H7 (cell line): ENCODE measurements at places on chromosomes 16 and 17.

GRCh38 chr16:56970934-56971767, 9.4 kb downstream of the CETP start:
- DNase-seq: peak; percentile 9

DNA sequence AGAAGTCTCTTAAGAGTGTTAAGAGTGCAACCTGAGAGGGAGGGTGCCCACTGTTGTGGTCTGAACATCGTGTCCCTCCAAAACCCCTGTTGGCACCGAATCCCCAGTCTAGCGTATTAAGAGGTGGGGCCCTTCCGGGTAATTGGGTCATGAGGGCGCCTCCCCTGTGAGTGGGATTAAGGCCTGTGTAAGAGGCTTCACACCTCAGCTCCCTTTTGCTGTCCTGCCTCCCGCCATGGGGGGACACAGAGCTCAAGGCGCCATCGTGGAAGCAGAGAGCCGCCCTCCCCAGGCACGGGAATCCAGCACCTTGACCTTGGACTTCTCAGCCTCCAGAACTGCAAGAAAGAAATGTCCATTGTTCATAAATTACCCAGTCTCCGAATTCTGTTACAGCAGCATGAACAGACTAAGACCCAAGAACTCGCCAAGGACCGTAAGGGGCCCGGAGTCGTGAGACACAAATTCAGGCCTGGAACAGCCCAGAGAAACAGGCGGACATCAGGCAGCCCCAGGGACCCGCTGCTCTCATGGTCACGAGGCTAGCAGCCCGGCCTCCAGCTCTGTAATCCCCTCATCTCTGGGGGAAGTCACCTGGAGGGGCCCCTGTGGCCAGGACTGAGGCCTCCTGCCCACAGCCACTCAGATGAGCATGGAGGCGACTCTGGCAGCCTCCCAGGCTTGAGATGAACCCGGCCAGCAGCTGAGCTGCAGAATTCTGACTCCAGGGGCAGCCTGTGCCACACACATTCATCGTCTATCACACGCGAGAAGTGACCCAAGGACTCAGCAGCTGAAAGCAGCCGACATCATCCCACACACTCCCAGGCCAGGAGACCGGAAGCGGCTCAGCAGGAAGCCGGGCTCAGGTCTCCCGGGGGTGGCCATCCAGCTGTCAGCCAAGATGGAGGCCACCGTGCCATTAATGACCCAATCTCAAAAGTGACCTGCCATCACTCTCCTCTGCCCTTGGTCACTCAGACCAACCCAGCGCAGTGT, 12.8 kb upstream of the CHMP6 start:
- DNase-seq: no peak

DNA sequence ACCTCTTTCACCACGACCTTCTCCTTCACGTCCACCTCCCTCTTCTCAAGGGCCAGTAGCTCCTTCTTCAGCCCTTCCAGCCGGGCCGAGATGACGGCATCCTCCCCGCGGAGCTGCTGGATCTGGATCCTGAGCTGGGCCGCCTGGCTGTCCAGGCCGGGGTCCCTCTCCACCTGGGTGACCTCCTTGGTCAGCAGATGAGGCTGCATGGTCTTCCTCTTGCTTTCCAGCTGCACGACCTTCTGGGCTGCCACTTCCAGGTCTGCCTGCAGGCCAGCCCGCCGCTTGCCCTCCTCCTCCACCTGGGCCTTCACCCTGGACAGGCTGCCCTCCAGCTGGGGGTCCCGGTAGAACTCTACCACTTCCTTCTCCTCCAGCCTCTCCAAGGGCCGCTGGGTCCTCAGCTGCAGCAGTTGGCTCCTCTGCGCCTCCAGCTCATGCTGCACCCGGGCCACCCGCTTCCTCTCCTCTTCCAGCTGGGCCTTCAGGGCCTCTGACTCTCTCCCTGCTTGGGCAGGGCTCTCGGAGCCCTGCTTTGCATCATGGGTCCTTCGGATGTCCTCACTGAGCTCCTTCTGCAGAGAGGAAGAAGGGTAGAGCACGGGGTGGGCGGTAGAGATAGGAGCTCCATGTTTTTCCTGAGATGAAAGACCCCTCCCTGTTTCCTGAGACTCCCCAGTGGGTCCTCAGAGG, 9.5 kb downstream of the CDK3 start:
- DNase-seq: no peak

DNA sequence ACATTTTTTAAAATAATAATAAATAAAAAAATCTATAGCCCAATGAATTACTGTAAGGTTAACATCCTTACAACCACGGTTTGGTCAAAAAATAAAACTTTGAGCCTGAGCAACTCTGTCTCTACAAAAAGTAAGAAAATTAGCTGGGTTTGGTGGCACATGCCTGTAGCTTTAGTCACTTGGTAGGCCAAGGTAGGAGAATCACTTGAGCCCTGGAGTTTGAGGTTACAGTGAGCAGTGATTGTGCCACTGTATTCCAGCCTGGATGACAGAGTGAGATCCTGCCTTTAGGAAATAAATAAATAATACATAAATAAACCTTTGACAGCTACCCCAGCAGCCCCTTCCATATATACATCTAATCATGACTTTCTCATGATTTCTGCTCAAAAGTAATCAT, 26.9 kb upstream of the PHAF1 start:
- DNase-seq: no peak

- peak; percentile 62 for DNase-seq
Measured at GRCh38 chr17:57956291-57957119, 1.3 kb upstream of the CUEDC1 start.

DNA sequence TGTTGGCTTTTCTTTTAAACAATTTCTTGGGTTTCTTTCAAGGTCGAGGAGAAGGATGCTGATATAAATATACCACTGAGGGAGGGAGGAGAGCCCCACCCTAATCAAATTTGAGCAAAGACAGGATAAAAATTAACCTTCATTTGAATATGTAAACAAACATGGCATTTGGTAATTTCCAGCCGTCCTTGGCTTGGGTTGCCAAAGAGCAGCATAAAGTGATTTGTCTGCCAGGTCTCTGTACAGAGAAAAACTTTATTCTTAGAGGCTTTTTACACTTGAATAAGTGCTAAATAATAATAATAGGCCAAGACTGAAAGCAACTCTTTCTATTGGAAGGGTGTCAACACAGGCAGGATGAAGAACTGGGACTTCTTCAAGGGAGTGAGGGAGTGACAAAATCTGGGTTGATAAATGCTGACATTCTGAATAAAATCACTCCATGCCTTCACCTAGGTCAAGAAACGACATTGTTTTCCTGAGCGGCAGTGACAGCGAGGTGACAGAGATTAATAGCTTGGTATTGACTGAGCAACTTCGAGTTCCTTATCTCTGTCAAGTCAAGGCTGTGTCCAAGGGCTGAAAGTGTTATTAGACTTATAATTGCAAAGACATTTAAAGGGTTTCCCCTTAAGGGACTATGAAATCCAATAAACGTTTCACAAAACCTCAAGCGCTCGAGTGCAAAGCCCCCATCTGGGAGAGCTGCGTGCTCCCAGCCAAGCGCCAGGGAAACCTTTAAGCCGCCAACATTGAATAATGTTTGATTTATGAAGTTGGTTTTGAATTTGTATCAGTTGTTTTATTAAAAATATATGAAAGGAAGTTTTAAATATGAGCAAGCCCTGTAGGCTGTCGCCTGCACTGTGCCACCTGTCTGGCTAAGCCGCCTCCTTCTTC, 269.5 kb upstream of the N4BP1 start:
- no peak for DNase-seq

GRCh38 chr17:7336240-7337175, at the start of gene ACAP1:
Gene ACAP1 (plus strand): TSS chr17:7336529. CDS start chr17:7336735, 206 bp downstream.
- DNase-seq: peak; percentile 85

DNA sequence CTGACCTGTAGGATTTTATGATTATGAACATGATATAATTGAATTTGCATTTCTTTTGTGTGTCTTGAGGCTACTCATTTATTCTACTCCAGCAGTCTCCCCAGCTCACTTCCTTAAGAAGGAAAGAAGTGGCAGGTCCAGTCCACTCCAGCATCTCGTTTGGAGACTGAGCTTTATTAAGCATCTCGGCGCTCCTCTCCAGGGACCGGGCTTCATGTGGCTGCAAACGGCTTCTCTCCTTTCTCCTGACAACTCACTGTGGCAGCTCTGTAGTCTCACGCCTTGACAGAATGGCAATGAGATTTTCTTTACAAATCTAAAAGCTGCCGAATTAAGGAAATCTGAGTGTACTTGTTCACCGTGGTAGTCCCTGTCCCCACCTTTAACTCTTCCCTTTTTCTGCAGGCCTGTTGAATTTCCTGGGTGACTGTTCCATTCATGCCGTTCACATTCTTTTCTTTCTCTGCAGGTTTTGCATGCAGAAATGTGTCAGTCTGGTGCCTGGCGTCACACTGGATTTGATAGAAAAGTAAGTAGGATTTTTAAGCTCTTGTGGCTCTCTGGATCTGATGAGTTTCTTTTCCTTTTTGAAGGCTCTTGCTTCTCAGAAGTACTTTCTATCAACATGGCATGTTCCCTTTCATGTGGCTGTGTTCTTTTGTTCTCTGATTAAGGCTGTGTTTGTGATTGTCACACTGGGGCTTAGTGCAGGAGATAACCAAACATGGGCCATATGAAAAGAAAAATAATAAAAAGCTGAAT, 200.5 kb upstream of the CHMP6 start:
- no peak for DNase-seq

- DNase-seq: no peak
Measured at GRCh38 chr16:85941863-85942644, 43.1 kb downstream of the IRF8 start.
